ENCODE measurements at places on chromosomes 16 and 17.

DNA sequence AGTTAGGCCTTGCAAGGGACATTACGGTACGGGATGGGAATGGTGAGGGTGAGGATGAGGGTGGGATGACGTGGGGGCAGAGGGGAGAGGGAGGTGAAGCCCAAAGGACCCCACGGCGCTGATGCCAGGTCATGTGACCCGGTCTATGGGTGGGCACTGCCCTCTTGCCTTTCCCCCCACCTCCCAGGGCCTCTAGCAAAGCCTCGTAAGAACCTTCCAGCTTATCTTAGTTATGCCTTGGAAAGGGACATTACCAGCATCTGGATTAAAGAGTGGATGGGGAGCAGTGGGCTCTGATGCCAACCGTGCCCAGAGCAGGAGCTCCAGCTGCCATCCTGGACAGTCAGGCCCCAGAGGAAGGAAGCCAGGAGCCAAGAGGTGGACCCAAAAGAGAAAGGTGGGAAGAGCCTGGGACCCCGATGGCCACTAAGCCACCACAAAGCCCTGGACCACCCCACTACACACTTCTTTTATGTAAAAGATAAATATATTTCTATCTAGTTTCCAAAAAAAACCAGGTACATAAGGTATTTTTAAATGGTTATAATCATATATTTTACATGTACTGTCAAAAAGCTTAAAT is 40.9 kb downstream of the TK2 start:
- DNase-seq: no peak

DNA sequence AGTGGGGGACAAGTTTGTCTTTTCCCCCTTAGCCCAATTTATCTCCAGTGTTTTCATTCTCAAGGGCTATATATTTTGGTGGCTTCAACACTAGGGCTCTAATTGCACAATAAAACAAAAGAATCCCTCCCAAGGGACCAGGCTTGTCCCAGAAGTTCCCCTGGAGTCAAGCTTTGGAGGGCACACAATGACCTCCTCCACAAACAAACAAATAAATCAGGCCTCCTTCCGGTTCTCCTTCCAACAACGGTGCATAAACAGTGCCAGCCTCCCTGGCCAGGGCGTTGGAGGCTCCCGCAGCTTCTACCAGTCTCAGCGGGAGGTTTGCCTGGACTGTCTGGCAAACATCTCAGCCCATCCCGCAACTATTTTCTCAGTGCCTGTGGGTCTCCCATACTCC is 188.0 kb upstream of the FOXF1 start:
- DNase-seq: no peak

DNA sequence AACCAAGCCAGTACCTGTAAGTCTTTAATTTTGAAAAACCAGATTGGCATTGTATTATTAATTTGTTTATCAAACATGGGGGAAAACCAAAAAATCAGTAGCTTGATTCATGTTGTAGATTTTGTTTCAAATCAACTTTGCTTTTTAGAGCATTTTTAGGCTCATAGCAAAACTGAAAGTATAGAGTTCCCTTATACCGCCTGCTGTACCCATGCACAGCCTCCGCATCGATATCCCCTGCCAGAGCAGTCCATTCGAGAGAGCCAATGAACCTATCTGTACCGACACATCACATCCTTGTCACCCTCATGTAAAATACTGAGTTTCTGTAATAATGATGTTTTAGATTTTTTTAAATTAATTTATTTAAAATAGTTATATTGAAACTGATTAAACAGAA is 16.2 kb upstream of the MRC2 start:
- no peak for DNase-seq

GRCh38 chr17:80987941-80988461 is 3.6 kb upstream of the CHMP6 start:
- no peak for DNase-seq

- DNase-seq: no peak
These were observed 760 bp downstream of the SLFN12L start for GRCh38 chr17:35536664-35537171.

- no peak for DNase-seq
These were observed 295.6 kb downstream of the CPPED1 start for GRCh38 chr16:12508054-12508453.

GRCh38 chr17:15343749-15344148 is 2.4 kb upstream of the TEKT3 start:
- DNase-seq: no peak

GRCh38 chr17:82439194-82439828 is 11.2 kb downstream of the CYBC1 start:
- no peak for DNase-seq

- no peak for DNase-seq
These were observed 382.1 kb downstream of the RBFOX1 start for GRCh38 chr16:7714775-7715174.

DNA sequence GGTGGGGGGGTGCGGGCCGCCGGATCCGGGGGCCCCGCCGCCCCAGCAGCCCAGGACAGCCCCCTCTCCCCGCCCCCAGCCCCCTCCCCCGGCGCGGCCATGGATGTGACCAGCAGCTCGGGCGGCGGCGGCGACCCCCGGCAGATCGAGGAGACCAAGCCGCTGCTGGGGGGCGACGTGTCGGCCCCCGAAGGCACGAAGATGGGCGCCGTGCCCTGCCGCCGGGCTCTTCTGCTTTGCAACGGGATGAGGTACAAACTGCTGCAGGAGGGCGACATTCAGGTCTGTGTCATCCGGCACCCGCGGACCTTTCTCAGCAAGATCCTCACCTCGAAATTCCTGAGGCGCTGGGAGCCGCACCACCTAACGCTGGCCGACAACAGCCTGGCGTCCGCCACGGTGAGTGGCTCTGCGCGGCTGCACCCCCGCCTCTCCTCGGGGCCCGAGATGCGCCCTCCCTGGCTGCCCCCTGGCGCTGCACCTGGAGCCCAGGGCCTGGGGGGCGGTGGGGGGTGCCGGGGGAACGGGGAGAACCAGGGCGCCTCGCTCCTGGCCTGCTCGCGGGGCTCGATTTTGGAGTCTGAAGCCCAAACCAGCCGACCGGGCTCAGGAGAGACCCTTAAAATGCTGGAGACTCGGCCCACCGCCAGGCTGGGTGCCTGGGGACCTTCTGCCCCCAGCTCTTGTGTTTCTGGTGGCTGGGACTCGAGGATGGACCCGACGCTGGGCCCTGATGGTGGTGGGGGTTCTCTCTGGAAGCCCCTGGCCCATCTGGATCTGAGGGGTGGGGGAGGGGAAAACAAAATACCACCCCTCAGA is 744 bp downstream of the CMIP start:
- DNase-seq: peak; percentile 12

DNA sequence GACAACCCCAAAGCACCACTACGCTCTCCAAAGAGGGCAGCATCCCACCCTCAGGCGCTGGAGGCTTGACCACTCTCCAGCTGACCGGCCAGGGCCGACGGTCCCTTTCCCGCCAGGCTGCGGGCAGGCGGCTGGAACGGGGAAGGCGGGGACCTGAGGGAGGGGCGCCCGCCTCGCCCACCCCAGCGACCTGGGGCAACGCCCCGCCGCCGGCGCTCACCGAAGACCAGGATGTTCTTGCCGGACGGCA is 431 bp downstream of the DYNC1LI2 start:
- DNase-seq: no peak

GRCh38 chr16:48452991-48453760 is 68.0 kb upstream of the SIAH1 start:
- no peak for DNase-seq

GRCh38 chr17:58382872-58383242 is 30.9 kb upstream of the SUPT4H1 start:
- no peak for DNase-seq

- DNase-seq: no peak
These were observed 14.1 kb upstream of the NDEL1 start for GRCh38 chr17:8421571-8421970.

- DNase-seq: no peak
These were observed 2.6 kb upstream of the CRLF3 start for GRCh38 chr17:30827082-30827481.

GRCh38 chr16:21989751-21990150 is 11.2 kb downstream of the PDZD9 start:
- no peak for DNase-seq

DNA sequence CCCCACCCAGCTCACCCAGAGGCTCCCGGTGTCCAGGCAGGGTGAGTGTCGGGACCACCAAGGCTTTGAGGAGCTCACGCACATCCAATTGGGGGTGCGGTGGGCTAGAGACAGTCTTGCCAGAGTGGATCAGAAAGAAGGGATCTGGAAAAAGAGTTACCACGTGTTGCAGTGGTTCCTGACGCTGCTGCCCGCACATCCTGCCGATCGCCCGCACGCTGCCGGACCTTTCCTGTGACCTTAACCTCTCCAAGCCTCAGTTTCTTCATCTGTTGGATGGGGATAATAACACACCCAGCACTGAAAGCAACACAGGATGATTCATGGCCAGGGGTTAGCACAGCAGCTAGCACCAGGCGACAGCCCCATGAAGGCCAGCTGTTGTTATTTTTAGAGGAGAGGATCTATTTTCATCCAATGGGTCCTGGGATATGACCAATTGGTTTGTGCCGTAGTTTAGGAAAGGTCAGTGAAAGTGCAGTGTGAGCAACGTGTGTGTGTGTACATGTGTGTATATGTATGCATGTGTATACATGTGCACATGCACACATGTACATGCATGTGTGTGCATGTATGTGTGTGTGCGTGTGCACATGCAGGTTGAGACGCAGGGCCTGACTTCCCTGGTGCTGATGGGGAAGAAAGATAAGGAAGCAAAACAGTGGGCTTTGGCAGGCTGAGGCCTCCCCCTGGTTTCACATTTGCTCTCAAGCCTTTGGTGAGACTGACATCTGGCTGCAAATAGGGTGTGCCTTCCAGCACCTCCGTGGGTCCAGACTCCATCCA is 2.5 kb downstream of the ITGAX start:
- no peak for DNase-seq

DNA sequence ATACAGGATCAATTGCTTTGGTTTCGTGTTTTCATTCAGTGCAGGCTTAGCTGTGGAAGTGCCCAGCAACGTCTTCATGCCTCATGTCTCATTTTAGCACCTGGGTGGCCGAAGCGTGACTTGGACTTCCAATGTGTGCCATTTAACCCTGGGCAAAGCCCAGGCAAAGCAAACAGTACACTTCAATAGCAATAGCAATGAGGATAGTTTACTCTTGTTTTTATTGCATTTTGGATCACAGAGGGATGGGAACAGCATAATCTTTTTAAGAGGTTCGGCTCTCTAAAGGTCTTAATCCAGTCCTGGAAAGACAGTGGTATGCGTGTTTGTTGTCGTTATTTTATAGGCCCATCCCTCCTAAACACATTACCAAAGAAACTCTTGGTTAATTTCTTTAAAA is 86.2 kb downstream of the HS3ST3B1 start:
- no peak for DNase-seq

GRCh38 chr17:59492091-59492451 is 73.3 kb upstream of the DHX40 start:
- no peak for DNase-seq

GRCh38 chr16:854808-855410 is 54.4 kb upstream of the GNG13 start:
- no peak for DNase-seq

GRCh38 chr16:560204-560700 is at the start of gene PRR35:
Gene PRR35 (plus strand): TSS chr16:560394. CDS start chr16:563295, 2,901 bp downstream.
- DNase-seq: no peak

DNA sequence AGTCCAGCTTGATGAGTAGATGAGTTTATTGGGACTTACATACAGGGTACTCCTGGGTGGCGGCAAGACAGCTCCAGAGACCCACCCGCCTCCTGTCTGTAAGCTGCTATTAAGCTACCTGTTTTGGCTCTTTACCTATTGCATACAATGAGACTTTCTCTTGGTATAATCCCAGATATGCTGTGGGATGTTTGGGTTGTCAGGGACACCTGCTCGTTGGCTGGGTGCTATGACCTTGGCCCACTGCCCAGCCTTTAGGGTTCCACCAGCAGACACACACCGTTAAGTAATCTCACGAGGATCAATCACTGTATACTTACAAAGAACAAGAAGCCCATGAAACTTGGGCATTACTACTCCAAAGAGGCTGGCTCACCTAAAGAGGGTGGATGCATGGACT is 116.4 kb downstream of the NPIPB5 start:
- DNase-seq: no peak

GRCh38 chr17:47701608-47702007 is 7.6 kb downstream of the TBKBP1 start:
- no peak for DNase-seq

- no peak for DNase-seq
These were observed 59.8 kb downstream of the NEUROD2 start for GRCh38 chr17:39547713-39548478.

GRCh38 chr16:10743610-10744369 is at the start of gene NUBP1:
Gene NUBP1 (plus strand): TSS chr16:10743842. CDS start chr16:10743864, 22 bp downstream.
- peak; percentile 100 for DNase-seq

- no peak for DNase-seq
These were observed 350.2 kb downstream of the KIF2B start for GRCh38 chr17:54172985-54173316.

- DNase-seq: no peak
These were observed 35.0 kb downstream of the STAT5A start for GRCh38 chr17:42323268-42323773.

DNA sequence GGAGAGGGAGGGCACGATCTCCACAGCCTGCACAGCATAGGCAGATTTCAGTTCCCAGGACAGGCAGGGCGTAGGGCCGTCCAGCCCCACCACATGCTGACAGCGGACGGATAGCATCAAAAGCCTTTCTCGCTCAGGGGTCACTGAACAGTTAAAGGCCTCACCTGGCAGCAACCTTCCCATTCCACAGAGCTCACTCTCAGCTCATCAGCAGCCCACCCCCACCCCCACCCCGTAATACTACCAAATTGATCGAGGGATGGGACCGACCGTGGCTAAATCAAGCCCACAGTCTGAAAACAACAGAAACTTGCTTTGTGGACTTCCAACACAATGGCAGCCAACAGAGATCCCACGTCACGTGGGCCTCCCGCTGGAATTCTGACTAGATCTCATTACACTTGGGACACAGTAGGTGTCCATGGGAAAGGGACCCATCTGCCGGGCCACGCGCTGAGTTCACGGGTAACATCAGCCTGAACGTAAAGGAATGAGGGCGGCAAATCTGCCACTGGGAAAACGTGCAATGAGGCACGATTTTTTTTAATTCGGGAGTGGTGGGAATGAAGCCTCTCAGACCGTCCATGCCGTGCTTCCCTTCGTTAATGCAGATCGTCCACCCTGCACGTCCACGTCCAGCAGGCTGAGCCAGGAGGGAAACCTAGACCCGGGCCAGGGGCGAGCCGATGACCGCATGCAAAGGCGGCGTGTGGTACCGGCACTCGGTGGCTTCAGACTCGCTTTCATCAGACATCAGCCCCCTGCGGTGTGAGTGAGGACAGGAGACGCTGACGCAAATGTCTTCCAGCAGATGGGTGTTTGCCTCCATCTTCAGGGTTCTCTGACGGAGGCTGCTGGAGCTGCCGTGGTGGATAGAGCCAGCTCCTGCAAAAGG is 92.1 kb downstream of the TBC1D16 start:
- no peak for DNase-seq

GRCh38 chr16:67822511-67822910 is 15.8 kb downstream of the TSNAXIP1 start:
- DNase-seq: no peak

DNA sequence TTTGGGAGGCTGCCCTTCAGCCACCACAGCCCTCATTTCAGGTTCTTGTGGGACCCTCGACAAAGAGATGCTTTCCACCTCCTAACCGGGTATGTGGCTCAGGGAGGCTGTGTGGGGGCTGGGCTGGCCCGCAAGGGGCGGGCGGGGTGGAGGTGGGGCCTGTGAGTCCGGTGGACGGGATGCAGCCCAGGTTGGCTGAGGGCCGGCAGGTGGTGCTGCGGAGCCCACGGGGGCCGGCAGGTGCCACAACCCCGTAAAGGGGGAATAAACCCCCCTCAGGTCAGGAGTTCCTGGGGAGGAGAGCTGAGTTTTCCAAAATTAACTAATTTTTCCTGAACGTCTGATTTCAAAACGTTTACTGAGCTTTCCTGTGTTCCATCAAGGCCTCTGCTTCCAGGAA is 4.9 kb upstream of the CIAO3 start:
- DNase-seq: no peak
